GM19239 (cell line): ENCODE measurements at places on chromosomes 5 and 9.

DNA sequence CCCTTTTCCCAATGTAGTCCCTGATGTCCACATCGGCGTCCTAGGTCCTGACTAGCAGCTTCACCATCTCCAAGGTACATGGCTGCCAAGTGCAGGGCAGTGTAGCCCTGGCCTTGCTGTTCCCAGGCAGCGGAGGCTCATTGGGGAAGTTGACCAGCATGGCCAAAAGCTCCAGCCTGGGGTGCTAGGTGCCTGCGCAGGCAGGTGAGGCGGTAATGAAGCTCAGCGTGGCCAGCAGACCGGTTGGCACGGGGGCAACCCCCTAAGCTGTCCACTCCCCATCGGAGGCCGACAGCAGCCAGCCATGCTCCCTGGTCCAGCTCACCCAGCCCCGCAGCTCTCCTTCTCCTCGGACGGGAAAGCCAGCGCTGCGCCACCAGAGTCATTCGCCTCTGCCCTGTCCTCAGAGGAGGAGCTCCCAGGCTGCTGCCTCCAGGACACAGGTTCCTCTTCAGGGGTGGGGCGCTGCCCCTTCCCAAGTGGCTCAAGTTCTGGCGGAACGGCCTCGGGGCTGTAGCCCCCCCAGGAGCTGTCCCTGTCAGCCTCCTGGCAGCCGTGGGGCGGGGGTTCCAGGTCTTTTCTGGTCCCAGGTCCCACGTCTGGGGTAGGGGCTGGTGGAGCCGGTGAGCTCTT lies 1218.2 kb downstream of the FOXD4L5 start:
- DNase-seq = no peak

GRCh38 chr5:106408570-106408969 lies 1262.2 kb downstream of the EFNA5 start:
- DNase-seq = no peak

DNA sequence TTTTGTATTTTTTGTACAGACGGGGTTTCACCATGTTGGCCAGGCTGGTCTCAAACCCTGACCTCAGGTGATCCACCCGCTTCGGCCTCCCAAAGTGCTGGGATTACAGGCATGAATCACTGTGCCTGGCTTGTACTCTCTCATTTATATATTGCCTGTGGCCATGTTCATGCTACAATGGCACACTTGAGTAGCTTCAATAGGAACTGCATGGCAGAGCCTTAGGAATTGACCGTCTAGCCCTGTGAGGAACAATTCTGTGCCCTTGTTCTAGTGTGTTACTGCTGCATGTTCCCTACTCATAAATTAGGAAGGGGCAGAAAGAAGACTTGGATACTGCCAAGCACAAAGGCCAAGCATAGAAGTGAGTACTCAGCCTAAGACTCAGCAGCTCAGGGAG lies 104.2 kb downstream of the LIFR start:
- no peak for DNase-seq

DNA sequence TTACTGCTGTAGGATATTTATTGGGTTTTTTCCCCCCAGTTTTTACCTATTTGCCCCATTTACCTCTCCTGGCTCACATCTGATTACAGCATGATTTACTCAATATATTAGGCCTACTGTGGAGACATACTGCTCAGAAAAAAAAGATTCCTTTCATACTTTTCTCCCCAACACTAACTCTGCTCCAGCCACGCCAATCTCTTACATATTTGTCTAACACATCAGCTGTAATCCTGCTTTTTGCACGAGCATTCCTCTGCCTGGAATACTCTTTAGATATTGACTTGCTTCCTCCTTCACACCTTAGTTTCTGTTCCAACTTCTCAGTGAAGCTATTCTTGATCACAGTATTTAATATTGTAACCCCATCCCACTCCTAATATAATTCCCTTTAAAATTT lies 158.1 kb upstream of the VCAN start:
- no peak for DNase-seq

DNA sequence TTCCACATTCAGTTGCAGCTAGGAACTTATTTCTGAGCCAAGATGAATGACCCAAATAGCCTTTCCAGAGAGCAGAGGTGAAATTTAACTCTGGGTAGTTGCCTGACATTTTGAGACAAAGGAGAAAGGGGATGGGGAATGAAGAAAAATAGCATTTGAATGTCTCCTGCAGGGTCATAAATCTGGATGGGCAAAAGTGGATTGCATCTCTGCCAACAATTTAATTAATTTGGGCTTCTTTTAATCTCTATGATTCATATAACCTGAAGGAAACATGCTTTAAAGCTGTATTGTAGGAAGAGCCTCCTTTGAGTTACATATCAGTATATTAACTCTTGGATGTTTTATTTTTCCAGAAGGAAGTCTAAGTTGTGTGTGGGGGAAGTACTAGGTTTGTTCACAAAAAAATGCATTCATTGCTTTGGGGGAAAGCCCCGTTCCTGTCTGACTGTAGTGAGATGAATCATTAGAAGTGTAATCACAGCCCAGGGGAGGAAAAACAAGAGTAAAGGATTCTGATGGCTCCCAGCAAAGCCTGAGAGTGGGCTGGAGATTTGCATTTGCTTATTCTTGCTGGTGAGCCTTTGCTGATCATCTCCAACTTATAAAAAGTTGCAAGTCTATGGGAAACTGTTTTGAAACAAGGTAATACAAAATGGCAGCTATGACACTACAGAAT lies 133.0 kb upstream of the IQGAP2 start:
- DNase-seq = no peak

DNA sequence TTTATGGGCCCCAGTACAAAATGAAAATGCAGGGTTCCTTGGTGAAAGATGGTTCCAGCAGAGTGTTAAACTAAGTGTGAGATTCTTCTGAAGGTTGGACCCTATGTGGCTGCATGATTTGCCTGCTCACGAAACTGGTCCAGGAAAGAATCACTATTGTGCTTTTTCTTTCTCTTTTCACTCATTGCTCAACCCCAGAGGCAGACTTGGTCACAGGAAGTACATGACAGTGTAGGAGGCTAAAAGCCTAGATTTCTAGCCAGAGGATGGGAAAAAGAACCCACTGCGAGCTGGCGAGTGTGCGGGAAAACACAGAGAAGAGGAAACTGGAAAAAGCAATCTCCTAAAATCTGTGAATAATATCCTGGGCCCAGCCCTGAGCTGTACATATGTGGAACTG lies 18.6 kb downstream of the SLC36A2 start:
- DNase-seq = no peak

- no peak for DNase-seq
Observed at GRCh38 chr5:34806532-34806931, 32.4 kb upstream of the TTC23L start.

DNA sequence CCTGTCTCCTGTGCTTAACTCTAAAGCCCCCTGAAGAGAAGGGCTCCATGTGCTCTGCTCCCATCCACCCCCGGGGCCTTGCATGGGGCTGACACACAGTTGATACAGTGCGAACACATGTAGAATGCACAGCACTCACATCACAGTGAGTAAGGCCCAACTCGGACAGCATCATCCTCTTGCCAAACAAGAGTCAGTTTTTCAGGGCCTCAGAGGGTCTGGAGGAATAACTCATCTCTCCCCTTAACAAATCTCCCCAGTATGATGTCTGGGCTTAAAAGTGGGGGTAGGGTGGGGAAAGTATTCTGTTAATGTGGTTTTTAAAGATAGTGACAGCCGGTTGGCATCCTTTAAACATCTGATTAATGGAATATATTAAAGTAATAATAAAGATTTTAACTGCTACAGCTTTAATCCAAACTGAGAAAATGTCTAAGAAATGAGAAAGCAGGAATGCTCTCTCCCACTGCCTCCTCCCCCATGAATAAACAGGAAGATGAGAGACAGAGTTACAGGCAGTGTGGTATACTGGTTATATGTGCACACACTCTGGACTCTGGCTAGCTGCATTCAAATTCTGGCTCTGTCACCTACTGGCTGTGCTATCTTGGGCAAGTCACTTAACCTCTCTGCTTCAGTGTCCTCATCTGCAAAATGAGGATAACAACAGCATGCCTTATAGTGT lies 22.5 kb downstream of the APBA1 start:
- DNase-seq = no peak

DNA sequence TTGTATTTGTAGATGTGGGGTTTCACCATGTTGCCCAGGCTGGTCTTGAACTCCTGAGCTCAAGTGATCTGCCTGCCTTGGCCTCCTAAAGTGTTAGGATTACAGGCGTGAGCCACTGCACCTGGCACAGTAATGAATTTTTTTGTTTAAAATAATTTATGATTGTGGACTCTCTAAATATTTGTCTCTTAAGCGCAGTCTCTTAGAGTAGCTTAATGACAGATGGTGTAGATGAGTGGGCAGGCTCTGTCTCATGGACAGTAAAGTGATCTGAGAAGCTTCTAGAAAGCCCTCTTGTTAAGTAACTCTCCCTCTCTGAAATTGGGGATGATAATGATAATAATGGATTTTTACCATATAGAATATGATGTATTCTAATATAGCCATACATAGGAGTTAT lies 47.5 kb upstream of the KIAA1958 start:
- no peak for DNase-seq

GRCh38 chr5:123099514-123100151 lies 10.6 kb downstream of the PRDM6 start:
- DNase-seq = no peak

- no peak for DNase-seq
Observed at GRCh38 chr9:121326901-121327613, 43.0 kb downstream of the STOM start.

DNA sequence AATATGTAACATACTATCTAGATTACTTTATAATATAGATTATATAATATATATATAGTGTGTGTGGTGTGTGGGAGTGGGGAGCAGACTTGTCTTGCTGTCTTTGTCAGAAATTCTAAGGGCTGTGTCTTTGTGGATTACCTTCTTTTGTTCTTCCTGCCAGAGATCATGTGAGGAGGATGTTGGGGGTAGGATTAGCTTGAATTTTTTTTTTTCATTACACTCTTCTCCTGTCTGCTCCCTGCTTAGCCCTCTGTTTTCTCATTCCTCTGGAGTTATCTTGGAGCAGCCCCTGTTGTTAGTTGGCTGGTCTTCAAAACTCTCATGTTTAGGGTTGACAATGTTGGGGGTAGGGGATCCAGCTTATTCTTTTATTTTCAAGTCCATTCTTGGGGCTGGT lies 21.0 kb upstream of the C9orf40 start:
- DNase-seq = no peak

GRCh38 chr5:163569284-163569683 lies 63.9 kb downstream of the MAT2B start:
- no peak for DNase-seq

DNA sequence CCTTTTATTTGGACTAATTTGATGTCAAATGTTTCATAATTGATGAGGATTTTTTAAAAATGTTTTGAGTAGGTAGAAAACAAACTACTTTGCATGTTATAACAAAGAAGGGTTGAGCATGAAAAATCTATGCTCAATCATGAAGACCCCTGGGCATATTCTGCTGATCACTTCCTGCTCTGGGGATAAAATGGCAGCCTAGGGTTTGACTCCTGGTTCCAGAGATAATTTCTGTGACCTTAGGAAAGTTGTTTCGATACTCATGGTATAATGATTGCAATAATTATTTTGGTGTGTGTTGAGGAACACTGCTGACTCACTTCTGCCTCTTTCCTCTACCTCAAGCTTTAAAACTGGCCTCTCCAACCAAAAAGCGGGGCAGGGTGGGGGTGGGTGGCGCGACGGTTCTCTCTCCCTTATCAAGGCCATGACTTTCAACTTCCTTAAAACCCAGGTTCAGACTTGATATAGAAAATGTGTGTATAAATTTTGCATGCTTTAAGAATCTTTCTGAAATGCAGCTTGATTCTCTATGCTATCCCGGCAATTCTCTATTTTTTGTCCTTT lies 6.0 kb upstream of the PIP5K1B start:
- DNase-seq = no peak

DNA sequence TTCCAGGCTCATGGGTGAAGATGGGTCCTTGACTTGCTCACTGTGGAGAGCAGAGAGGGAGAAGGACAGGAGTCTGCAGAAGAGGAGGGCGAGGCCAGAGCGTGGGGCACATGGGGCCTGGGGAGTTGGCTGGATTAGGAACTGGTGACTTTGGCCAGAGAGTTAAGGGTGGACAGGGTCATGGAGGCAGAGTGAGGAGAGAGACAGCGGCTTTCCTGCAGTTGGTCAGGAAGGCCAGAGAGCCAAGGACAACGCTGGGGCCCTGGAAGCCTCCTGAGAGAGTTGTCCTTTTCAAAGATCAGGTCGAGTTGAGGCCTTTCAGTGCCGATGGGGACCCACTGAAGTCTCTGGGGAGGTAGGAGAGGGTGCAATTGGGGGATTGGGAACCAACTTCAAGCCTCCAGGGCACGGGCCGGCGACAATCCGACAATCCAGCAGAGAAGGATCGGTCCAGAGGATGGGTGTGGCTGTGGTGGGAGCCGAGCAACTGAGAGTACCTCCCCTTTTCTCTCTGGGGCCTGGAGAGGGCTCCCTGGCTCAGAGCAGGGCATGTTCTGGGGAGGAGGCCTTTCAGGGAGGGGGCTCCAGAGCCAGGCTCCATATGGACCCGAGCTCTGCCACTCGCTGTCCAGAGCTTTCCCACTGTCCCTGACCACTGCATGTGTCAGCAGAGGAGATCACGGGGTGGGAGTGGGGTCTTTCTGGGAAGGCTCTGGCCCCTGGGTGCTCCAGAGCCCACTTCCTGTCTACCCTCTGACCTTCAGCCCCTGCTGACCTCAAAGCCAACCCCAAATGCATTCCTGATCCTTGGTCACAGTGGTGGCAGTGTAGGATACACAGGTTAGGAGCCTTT lies 7.5 kb upstream of the PHYHD1 start:
- no peak for DNase-seq

- DNase-seq = no peak
Observed at GRCh38 chr5:14240359-14240758, 97.2 kb downstream of the TRIO start.

- DNase-seq = no peak
Observed at GRCh38 chr5:25858019-25858418, 1180.4 kb downstream of the CDH9 start.

- DNase-seq = no peak
Observed at GRCh38 chr9:38022995-38023394, 46.0 kb downstream of the SHB start.

DNA sequence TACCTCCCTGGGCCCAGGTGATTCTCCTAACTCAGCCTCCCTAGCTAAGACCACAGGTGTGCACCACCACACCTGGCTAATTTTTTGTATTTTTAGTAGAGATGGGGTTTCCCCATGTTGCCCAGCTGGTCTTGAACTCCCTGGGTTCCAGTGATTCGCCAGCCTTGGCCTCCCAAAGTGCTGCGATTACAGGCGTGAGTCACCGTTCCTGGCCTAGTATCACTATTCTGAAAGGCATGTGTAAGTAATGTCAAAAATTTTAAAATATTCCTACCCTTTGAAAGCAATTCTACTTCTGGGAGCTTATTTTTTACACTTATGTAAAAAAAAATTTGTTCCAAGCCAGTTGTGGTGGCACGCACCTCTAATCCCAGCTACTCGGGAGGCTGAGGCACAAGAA lies 27.1 kb upstream of the TLE1 start:
- DNase-seq = no peak

DNA sequence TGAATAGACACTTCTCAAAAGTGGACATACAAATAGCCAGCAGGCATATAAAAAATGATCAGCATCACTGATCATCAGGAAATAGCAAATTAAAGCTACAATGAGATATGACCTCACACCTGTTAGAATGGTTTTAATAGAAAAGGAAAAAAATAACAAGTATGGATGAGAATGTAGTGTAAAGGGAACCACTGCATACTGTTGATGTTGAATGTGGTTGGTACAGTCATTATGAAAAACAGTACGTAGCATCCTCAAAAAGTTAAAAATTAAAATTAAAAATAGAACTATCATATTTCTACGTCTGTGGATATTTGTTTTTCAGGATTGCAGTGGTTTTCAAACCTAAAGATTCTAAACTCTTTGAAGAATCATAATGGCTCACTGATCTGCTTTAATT lies 215.1 kb upstream of the NREP start:
- no peak for DNase-seq

- no peak for DNase-seq
Observed at GRCh38 chr9:131138676-131139075, 13.3 kb downstream of the NUP214 start.

GRCh38 chr5:123987956-123988355 lies 476.0 kb downstream of the CSNK1G3 start:
- no peak for DNase-seq
